ENCODE measurements at places on chromosomes 6 and 20. TPM values are rescaled to one million over a fixed set of nuclear protein-coding genes. Genes with fewer than 3 reads are reported as not detected.

- peak; percentile 31 for DNase-seq
Observed at GRCh38 chr6:35970181-35970580, 49.3 kb upstream of the SRPK1 start.

DNA sequence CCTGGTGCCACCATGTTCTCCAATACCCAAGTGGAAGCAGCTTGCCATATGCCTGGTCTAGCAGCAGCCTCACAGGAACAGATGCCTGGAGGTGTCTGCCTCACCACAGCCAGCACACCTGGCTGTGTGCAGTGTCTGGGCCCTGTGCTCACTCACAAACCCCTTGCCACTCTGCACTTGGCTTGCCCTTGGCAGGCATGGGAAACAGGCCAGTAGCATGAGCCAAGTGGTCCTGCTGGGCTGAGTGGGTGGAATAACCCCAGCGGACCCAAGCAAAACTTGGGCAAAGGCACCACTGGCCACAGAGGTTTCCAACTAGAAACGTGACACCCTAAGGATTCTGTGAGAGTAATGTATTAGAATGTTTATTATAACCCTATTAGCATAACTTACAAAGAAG is 600.5 kb upstream of the GJE1 start:
- DNase-seq: peak; percentile 64

GRCh38 chr6:44850312-44850711 is 462.8 kb downstream of the CDC5L start:
- DNase-seq: no peak

DNA sequence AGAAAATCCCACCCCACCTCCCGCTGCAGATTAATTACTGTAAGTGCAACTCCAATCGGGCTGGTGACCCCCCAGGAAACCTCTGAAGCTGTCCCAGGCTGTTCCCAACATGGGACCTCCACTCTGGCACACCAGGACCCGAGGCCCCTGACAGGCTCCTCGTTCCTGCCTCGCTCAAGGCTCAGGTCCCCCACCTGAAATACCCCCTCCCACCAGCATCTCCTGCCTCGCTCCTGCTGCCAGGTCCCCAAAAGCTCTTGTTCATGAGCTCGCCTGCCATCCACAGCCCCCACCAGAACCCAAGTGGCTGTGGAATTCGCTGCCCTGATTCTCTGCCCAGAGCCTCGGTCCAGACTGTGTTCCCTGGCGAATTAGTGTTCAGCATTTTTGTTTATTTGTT is 26.1 kb downstream of the NPEPL1 start:
- no peak for DNase-seq

Gene VSX1
- not detected for total RNA-seq

DNA sequence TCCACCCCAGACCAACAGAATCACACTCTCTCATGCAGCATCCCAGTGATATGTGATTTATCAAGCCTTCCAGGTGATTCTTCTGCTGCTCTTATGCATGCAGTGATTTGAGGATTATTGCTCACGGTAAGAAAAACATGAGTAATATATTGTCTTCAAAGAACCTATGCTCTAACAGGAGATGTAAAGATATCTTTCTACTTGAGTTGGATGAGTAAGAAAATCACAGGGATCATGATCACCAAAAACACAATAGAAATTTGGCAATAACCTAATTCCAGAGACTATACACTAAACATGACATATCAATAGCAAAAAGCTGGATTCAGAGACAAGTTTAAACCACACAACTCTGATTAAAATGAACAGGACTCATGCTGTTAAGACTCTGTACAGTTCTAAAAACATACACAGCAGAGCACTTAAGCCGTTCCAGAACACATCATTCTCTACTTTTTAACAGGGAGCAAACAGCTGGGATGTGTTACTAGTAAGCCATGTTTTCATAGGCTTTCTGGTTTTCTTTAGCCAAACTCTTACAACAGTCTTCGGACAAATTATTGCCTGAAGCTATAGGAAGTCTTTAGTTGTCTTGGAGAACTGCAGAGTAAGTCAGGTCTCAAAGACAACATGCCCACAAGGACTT is 568.6 kb downstream of the HAO1 start:
- DNase-seq: no peak

Gene GRM1
- 0.05 TPM for total RNA-seq

- DNase-seq: no peak
Observed at GRCh38 chr6:109103942-109104341, 8.6 kb downstream of the CEP57L1 start.

GRCh38 chr20:20525756-20526155 is 157.9 kb downstream of the INSM1 start:
- no peak for DNase-seq

Gene IL17A
- total RNA-seq: not detected

GRCh38 chr20:32779500-32780211 is 17.5 kb downstream of the DNMT3B start:
- no peak for DNase-seq

Gene C6orf62
- total RNA-seq: 89.8 TPM

Gene CLPSL2
- not detected for total RNA-seq

Measured in MG63 (cell line).